Stimulated activated CD8-positive, alpha-beta memory T cell treated with anti-CD3 and anti-CD28 coated beads, Interleukin-2, amount 100 ng/mL, for 48 hours (primary cell): ENCODE measurements at places on chromosomes 2 and 18.

DNA sequence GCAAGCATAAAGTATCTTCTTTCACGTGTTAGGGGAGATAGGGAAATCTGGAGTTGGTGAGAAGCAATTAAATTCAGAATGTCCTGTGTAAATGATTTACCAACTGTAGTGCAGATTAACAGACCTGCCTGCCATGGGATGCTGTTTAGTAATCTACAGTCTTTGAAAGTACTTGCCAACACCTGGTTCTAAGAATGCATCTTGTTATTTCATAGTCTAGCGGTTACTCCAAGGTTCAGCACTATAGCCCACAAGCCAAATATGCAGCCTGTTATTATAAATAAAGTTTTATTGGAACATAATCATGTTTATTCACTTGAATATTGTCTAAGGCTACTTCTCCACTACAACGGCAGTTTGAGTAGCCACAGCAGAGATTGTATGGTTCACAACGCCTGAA, 100.8 kb downstream of the OSBPL6 start:
- no peak for DNase-seq

- DNase-seq = no peak
Observed at GRCh38 chr2:8312861-8313830, 368.7 kb upstream of the ID2 start.

DNA sequence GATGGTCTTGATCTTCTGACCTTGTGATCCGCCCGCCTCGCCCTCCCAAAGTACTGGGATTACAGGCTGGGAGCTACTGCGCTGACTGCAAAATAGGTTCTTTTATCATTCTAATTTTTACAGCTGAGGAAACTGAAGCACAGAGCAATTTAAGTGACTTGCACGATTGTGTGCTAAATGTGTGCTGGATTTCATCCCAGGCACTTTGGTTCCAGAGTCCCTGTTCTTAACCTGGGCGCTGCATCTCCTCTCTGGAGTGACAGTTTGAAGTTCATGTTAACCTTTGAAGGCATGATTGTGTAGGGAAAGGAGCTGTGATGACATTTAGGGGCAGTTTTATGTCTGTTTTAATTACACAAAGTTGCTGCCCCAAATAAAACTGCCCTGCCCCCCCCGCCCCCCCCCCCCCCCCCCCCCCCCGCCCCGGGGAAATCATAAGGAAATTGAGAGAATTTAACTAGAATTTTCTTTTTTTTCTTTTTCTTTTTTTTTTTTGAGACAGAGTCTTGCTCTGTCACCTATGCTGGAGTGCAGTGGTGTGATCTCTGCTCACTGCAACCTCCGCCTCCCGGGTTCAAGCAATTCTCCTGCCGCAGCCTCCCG, 5.6 kb downstream of the ACSL3 start:
- no peak for DNase-seq

DNA sequence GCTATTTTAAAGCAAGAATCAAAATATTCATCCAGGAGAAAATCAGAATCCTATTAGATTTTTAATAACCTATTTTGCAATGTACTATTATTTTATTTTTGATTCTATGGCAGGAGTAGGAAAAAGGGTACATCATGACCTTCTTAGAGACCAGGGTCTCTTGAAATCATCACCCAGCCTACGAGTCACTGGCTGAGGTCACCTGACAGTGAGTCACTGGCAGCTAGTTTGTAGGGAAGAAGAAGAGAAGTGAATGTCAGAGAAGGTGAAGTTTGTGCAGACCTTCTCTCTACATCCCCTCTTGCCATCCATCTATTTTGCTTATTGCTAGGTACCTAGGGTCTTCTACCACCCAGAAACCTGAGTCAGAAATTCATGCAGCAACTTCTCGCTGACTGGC, 144.2 kb downstream of the ALK start:
- no peak for DNase-seq

DNA sequence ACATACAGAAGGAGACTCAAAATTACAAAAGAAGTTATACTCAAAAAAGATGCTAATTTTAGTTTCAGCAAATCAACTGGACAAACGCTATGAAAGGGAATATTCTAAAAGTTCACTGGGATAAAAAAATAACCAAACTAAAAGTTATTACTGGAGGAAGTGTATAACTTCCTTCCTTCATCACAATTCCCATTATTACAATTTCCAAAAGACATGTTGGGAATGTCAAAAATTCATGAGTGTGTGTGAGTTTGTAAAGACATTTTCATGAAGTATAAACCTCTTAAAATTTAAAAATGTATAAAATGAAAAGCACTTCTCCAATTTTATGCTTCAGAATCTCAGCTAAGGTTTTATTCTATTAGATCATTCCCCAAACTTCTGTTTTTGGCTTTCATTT, 67.8 kb downstream of the MERTK start:
- DNase-seq = no peak

GRCh38 chr2:9405636-9406035, 17.7 kb downstream of the ITGB1BP1 start:
- DNase-seq = no peak

DNA sequence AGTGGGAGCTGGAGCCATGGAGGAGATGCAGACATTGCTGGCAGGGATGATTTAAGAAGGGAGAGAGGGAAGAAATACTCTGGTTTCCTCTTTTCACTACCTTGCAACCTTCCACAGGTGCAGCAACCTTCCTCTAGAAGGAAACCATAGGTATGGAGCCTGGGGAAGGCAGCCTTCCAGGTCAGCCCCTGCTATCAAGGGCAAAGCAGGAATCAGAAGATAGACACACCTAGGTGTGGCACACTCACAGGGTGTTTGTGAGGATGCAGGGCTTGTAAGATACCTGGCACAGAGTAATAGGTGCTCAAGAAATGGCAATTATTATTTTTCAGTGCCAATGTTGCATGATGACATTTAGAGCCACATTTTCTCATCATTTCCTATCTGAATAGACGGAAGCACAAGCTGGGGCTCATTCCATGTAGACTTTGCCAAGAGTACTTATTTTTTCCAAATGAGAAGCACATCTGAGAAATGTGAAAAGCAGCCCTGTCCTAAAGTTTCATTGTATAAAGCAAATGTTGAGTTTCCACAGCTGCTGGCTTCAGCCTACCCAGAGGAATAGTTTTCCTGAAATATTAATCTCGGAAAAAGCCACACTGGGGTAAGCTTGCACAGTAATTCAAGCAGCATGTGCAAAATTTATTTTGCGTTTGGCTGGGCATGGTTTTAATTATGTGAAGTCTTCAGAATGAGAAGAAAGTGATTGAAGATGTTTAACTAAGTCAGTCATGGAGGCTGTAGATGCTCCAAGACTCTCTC, 20.6 kb downstream of the EVA1A start:
- DNase-seq = no peak

GRCh38 chr2:17580319-17580715, 39.8 kb downstream of the VSNL1 start:
- DNase-seq = no peak

GRCh38 chr2:217691516-217691915, 311.3 kb downstream of the TNS1 start:
- DNase-seq = no peak

- DNase-seq = no peak
Observed at GRCh38 chr18:24246143-24246542, 107.3 kb downstream of the CABYR start.

DNA sequence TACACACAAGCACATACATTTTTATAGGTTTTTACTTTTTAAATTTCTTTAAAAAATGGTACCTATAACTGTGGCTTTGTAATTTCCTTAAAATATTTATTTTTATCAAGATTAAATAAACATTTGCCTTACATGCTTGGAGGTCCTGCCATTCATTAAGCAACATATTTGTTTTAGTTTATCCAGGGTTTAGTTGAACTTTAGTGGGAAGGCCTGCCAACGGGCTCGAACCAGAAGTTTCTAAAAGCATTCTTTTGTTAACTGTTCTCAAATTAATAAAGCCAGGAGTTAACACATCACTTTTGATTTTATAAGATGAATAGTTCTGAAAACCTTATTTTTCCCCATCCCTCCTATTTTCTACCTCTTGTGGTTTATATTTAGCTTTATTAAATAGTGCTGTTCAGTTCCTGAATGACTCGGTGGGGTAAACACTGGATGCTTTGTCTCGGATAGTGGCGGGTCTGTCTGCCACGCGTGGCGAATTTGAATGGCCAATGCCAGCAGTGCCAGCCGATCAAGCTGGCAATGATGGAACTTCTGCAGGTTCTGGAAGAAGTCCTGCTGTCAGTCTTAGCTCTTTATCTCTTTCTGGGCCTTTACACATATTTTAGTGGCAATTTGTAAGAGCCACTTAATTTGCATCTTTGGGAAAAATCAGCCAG, 32.2 kb downstream of the SH3YL1 start:
- DNase-seq = no peak

- no peak for DNase-seq
Observed at GRCh38 chr18:21851327-21851961, 110.9 kb downstream of the MIB1 start.

DNA sequence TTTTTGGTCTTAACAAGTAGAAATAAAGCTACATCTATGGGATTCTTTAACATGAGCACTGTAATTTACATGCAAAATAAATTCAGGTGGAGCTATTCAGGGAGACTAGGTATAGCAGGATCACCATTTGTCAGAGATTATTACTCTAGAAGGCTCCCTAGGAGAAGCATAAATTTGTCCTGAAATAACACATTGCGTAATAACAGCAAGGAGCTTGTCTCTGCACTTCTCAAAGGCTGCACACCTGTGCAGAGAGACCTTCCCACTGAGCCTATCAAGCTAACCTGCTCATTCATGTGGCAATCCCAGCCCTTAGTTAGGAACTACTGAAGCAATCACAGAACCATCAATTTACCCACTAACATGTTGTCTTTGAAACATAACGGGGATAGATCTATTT, 437.4 kb upstream of the MC4R start:
- no peak for DNase-seq

- DNase-seq = no peak
Observed at GRCh38 chr2:164974221-164974620, 18.9 kb upstream of the SLC38A11 start.

DNA sequence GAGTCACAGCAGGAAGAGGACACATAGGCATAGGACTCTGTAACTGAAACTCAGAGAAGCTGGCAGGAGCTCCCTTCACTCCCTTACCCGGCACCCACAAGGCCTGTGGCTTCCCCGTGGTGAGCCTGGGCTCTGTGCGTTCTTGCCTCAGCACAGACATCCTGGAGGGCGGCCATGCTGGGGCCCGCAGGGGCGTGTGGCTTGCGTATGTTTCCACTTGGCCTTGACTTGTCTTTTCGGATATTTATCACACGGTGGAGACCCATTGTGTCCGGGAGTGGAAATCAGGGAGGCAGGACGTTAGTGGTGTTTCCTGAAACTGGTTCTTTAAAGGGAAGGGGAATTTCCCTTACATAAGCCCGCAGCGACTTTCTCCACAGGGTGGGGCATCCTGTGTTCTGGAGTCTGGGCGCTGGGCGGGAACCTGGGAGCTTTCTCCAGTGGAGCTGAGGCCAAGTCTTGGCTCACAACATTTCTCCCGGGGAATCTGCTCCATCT, 49.9 kb upstream of the EML6 start:
- DNase-seq = peak; percentile 17

- no peak for DNase-seq
Observed at GRCh38 chr2:203994735-203995134, 58.2 kb downstream of the ICOS start.

GRCh38 chr2:118530976-118531375, 316.5 kb downstream of the EN1 start:
- DNase-seq = no peak
